ENCODE measurements at places on chromosomes 2 and 18. TPM values are rescaled to one million over a fixed set of nuclear protein-coding genes. Genes with fewer than 3 reads are reported as not detected.

Gene CFAP65
- not detected for total RNA-seq

Gene TXNDC2
- 0.06 TPM for total RNA-seq

Gene FOXD4L1
- total RNA-seq: not detected

Gene MTLN
- 61.5 TPM for total RNA-seq

Gene NPAS2
- total RNA-seq: 58.0 TPM

Gene SIX3
- not detected for total RNA-seq

Gene CROCC2
- total RNA-seq: not detected

Gene UPP2
- not detected for total RNA-seq

Gene ASXL3
- total RNA-seq: 0.13 TPM

DNA sequence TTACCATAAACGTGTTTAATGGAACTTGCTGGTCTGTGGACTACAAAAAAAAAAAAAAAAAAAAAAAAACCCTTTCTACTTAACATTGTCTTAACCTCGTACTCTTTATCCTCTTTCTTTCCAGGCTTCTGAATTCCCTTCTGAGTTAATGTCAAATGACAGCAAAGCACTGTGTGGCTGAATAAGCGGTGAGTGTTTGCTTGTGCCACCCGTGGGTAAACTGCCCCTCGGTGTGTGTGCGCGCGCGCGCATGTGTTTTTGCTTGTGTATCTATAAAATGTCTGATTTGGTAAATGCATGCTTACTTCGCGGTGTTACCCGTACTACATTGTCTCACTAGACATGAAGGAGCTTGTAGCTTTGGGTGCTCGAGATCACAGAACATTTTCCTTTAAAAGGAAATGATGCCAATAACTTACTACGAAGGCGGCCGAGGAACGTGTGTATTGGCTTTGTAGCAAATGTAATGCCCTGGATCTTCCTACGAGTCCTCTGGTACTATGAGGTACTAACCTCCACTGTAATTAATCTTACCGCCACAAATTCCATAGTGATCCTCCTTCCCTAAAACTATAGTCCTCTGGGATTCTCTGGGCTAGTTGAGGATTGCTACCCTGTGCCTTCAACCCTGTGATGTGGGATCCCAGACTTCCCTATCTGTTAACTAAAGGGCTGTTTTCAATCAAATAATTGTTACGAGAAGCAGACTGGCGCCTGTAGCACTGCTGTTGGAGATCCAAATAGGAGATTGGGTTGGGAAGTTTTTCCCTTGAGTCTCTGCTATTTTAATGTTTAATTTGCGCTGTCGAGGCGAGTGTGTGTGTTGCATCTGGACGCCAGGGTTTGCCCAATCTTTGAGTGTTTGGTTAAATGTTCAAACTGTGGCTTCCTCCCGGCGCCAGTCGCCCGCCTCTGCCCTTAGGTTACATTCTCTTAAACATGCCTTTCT, 1.1 kb downstream of the ID2 start:
- peak; percentile 92 for DNase-seq

DNA sequence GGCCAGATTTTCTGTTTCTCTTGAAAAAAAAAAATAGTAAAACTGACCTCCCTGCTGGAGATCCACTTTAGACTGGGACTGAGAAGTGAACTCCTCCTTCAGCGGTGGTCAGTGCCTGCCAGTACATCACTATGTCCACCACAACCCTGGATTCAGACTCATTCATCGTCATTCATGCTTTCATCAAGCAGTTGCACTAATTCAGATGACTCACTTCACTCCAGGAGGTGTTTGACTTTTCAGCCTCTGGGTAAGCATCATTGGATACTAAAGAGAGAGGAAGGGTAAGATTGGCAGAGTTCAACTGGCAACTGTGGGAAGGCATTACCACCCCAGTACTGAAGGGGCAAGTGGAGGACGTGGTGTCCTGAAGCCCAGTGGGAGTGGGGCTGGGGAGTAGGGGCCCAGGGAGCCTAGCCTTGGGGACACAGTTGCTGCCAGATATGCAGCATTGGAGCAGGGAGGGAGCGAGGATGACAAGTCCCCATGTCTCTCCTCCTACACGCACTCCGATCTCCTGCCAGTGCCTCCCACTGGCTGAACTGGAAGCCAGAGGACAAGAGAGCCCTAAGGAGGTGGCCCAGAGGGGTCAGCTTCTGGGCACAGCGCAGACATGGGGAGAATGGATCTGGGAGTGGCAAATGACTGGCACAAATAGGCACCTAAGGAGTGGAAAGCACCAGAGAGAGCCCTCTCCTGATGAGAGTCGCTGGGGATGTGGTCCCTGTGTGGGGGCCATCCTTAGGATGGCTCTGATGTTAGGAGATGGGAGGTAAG, 111.1 kb downstream of the TGFA start:
- DNase-seq: no peak

DNA sequence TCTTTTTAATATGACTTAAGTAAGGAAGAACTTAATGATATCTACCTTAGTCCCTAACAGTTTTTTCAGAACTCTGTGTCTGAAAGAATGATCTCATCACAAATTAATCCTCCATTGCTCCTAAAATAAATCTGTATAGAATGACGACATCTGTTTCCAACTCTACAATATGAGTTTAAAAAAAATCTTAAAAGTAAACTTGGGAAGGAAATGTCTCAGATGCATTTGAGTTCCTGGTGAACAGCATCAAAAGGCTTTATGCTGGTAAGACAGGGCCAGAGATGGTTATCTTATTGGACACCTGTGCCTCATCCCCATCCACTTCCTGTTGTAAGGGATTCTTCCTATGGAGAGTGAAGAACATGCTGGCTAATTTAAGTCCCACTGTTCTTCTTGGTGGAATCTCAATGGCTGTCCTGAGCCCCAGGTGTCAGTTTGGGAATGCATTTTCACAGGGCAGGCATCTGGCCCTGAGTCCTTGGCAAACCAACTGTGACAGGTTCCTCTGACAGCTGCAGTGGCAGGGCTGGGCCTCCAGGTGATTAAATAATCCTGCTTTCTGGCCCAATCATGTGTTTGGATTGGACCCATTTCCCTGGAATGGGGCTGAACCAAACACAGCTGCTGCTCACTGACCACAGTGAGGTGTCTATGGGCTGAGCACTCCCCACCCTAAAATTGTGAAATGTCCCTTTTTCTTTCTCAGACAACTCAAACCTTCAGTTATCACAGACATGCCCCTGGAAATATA, 12.9 kb upstream of the NCKAP5 start:
- DNase-seq: no peak

DNA sequence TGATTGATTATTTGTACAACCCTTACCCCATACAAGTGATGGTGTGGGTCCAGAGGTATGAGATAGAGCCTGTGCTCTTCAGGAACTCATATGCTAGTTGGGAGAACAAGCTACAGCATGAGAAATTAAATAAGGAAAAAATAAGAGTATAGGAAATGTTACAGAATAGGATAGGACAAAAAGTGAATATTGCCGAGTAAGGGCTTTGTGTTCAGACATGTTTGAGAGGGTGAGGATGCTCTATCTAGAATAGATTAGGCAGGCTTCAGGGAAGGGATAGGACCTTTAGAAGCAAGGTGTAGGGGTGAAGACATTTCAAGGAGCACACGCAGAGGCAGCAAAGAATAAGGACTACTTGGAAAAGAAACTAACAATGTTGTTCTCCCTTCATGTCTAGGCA, 17.8 kb downstream of the CCDC150 start:
- DNase-seq: no peak

GRCh38 chr2:65604246-65604645, 171.8 kb upstream of the SPRED2 start:
- no peak for DNase-seq

GRCh38 chr18:57447154-57447621, 12.0 kb downstream of the ONECUT2 start:
- no peak for DNase-seq

GRCh38 chr18:5073026-5073944, 123.8 kb downstream of the AKAIN1 start:
- no peak for DNase-seq

- no peak for DNase-seq
Observed at GRCh38 chr2:9767656-9768281, 75.5 kb upstream of the TAF1B start.

- no peak for DNase-seq
Observed at GRCh38 chr2:176558574-176559140, 289.4 kb downstream of the MTX2 start.

DNA sequence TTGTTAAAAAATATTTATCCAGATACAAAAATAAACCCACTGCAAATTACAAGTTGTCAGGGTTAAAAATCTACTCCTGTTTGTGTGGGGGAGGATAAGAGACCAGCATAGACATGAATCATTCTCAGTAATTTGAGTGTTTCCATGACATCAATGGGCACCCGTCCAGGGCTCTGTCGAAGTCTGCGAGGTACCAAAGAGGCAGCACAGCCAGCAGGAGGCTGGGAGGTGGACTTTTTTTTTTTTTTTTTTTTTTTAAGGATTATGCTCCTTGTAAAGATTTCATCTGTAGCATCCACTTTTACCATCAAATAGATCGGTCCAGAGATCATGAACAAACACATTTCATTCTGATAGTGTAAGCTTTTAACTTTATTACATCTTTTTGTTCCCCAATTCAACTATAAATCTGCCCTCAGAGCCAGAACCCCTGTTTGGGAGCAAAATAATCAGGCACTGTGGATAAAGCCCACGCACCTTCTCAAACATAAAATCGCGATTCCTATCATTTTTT, 182.0 kb downstream of the TCF4 start:
- DNase-seq: peak; percentile 67

- no peak for DNase-seq
Observed at GRCh38 chr2:58532641-58533040, 291.5 kb upstream of the FANCL start.

GRCh38 chr2:238593678-238594077, 167.0 kb downstream of the ASB1 start:
- peak; percentile 46 for DNase-seq

DNA sequence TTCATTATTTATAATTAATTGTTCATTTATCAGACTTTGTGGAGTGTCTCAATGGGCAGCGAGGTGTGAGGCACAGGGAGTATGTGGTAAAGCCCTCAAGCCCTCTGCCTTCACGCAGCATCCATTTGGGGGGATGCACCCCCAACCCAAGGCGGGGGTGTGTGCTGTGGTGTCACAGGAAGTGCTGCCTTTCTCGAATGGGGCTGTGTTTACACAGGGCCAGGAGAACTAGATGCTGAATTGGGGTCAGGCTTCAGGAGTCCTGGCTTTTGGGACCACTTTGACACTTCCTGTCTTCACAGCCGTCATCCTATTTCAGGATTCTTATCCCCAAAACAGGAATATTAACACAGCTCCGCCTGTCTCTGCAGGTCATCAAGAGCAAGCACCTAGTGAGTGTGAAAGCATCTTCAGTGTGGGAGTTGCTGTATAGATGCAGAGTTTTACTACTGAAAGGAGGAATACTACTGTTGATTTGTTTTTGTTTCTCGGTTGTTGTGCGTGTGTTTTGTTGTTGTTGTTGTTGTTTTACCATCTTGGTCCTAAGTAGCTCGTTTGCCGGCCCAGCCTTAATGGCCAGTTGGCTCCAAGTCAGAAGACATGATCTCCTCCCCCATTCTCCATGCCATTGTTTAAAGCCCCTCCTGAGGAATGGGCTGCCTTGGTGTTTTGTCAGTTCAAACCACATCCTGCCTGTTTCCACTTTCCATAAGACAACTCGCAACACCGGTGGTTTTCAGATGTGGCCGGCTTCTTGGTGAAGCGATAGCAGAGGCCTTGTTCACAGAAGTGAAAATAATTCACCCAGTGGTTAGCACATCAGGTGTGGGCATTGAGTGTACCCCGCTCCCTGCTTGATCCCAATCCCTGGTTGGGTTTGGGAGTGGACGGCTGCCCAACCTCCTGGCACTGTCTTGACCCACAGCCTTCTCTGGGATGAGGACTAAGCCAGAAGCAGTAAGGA, 221.3 kb downstream of the BCL2 start:
- no peak for DNase-seq

DNA sequence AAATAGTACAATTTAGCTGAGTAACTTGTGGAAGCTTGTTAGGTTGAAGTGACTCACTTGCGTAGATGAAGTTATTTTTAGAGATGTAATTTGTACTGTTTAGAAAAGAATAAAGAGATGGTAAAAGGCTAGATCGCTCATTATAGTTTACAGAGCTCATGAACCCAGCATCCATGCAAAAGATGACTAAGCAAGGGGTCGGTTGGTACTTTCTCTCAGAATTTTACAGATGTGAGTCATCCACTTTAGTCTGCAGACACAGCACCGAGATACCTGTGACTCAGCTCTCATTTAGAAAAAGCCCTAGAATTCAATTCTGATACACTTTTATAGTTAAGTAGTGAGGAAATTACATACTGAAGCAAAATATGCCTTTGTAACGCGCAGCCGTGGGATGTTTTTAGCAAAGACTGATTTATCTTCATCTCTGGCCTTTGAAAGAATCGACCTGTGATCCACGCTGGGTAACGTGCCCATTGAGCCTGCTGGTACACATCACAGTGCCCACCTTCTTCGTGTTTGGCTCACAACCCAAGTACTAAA, 116.5 kb upstream of the FOSL2 start:
- DNase-seq: no peak

GRCh38 chr2:37549598-37549997, 121.8 kb downstream of the CDC42EP3 start:
- DNase-seq: no peak

GRCh38 chr2:21288739-21289520, 165.2 kb downstream of the TDRD15 start:
- DNase-seq: no peak

DNA sequence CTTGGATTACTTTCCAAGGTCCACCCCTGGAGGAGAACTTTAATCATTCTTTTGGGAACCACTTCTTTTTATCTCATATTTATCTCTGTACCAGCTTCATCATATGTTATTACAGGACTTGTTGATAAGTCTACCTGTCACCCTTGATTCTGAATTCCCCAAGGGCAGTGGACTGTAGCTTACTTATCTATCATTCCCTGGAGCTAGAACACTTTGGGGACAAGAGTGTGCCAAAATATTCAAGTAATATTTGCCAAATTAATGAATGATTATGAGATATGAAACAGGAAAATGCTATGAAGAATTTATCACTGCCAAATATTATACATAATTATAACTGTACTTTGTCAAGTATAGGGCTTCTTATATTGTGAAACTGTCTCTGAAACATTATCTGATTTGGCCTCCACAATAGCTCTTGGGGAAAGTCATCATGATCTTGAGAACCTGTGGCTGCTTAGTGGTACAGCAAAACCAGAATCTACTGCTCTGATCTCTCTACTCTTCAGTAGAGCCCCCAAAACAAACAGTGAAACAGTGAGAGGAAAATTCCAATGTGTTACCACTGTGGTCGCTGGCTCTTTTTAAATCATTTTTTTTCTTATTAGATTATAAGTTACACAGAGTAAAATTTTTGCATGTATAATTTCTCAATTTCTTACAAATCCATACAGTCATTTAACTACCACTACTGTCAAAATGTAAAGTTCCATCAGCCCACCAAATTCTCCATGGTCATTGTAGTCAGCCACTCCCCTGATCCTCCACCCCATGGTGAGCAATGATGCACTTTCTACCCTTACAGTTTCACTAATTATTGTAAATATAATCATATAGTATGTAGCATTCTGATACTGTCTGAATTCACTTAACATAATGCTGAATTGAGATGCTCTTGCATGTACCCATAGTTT, 197.5 kb downstream of the PIEZO2 start:
- DNase-seq: no peak

- DNase-seq: no peak
Observed at GRCh38 chr2:7744827-7745226, 827.6 kb downstream of the RNF144A start.

All from lower leg skin (tissue), 4 donors.